PC-3 (cell line): ENCODE measurements at places on chromosomes 7 and 10. TPM values are rescaled to one million over a fixed set of nuclear protein-coding genes. Genes with fewer than 3 reads are reported as not detected.

DNA sequence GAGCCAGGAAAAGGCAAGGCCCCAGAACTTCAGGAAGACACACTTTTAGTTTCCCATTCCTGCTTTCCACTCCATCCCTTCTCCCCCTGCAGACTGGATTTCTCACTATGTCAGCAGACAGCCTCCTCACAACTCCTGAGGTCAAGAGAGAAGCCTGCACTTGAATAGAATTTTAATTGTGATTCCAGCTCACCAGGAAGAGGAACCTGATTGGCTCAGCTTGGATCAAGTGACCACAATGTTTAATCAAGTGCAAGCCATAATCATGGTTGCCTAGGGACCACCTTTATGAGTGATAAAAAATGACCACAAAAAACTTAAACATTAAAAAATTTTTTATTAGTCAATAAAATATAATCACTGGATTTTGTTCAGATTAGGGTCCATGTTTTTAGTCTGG lies 244.7 kb upstream of the RHOBTB1 start:
- peak; percentile 16 for DNase-seq

- DNase-seq, result no peak
Observed at GRCh38 chr7:2192831-2193534, 39.8 kb downstream of the MAD1L1 start.

DNA sequence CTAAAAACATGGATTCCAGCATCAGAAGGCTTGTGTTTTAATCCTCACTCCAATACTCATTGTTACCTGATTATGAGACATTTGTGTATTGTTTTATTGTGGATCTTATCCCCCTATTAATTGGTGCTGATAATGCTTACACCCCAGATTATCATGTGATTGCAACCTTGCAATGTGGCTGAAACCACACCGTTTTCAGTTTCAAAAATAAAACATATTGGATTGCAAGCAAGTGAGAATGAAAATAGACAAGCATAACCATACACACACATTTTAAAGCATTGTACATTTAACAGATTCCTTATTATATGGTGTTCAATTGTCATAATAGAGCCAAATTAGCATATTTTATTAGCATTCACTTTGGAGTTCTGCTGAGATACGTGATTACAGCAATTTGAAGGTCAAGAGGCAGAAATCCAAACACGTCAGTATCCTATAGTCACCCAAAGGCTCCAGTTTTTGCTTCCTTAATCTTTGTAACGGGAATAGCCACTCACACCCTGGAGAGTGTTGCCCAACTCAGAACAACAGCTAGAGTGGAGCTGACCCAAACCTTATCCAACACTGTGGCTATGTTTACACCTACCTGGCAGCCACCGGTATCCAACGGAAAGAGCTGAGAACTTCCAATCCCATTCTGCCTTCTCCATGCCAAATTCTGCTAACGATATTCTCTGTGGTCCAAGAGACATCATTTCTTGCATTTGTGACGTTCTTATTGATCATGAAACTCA lies 317.1 kb upstream of the KLF6 start:
- DNase-seq, result no peak

MRLN gene
- total RNA-seq, result not detected in 2 replicates

PRSS37 gene
- total RNA-seq, result not detected in 2 replicates

GRM3 gene
- not detected in 2 replicates for total RNA-seq

DNA sequence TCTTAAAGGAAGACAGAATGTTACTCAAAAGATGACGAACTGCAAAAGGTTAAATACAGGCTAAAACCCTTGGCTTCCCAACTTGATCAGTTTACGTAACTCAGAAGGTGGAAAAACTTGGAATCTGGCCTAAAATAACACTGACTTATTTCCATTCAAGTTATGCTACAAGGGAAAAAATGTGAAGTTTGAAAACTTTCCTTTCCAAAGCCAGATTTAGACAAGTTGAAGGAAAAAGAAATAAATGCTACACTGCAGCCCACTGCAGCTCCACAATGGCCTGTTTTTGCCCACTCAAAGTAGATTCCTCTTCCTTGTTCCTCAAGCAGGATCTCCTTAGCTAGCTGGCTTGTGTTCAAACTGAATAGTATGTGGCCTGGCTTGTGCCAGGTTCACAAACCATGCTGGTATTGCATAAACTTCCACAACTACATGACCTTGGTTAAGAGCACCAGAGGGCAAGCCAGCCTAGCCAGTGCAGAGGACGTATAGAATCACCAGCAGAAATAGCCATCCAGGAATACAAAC lies 166.2 kb downstream of the CPEB3 start:
- DNase-seq, result peak; percentile 83

DNA sequence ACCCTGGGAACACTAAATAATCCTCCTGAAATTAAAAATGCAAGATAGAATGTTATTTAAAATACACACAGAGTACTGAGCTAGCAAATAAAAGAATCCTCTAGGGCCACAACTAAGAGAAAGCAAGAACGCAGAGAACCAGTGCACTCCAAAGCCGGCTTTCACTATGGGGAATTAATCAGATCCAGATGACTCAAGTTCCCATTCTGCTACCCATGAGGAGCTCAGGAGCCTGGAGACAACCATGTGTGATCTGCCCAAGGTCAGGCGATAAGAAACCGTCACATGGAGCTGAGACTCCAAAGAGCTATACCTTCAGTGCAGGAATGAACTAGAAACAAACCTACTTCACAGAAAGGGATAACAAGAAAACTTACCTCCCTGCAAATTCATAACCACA lies 19.5 kb upstream of the CYREN start:
- no peak for DNase-seq

GRCh38 chr10:103800789-103801540 lies 54.4 kb downstream of the SH3PXD2A start:
- DNase-seq, result peak; percentile 75

LRRC18 gene
- not detected in 2 replicates for total RNA-seq

DNA sequence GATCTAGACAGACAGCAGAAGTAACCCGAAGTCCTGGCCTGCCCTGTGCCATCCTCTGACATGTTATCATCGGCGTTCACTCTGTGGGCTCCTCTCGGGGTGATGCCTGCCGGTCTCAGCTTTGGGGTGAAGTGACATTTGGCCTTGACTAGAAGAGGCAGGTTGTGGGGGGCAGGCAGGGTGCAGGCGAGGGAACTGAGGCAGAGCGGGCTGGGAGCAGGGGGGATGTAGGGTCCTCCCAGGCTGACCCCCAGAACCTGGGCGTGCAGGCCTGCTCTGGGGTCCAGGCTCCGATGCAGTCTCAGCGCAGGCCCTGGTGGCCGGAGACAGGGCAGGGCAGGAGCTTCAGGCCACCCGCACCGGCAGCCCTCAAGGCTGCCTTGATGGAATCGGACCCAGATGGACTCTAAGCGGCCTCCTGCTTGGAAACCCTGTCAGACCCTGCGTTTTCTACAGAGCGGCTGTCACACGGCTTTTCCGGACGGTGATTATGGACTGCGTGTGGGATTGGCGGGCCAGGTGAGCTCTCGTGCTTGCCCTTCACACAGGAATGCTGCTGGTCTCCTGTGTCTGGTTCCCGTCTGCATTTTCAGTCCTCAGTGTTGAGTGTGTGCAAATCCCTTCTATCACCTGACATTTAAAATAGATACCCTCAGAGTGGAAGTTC lies 842 bp upstream of the JAKMIP3 start:
- no peak for DNase-seq

GRCh38 chr7:138286846-138287245 lies 173.2 kb upstream of the TRIM24 start:
- DNase-seq, result no peak

SPDYE9 gene
- not detected in 2 replicates for total RNA-seq

GRCh38 chr7:148901178-148901577 lies 17.1 kb upstream of the EZH2 start:
- no peak for DNase-seq

DNA sequence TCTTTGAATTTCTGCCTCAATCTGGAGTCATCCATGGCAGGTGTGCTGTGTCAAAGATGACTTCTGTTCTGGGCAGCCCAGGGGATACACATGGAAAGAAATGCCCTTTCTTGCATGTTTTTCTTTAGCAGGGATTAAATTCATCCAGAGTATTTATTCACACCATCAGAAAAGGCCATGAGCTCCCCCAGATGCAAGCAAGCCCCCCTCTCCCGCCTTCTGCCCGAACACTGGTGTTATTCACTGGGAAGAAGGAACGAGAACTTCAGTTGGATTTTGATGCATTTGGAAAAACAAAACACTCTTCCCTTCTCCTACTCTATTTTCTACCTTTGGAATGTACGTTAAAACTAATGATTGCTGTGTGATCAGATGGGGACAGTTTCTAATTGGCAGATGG lies 1.4 kb downstream of the PLPP4 start:
- no peak for DNase-seq

NFE2L3 gene
- total RNA-seq, result 40.0 and 45.2 TPM in 2 replicates

GRCh38 chr7:41695661-41696322 lies 7.1 kb downstream of the INHBA start:
- DNase-seq, result no peak

ADAM22 gene
- 4.4 and 5.9 TPM in 2 replicates for total RNA-seq

DNA sequence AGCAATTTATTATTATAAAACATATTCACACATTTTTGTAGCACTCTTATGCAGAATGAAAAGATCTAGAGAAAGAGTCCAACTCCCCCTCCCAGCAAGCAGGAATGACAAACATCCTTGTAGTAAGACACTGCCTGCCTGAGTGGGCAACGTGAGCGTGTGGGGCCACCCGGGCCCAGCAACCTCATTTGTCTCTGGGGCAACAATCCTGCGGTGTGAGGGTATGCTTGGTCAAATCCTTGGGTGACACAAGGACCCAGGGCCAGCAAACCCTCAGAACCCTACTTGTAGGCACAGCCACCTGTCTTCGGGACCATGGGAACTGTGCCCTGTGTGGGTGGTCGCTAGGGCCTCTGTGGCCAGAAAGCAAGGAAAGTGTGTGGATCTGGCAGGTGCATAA lies 10.7 kb downstream of the RHEB start:
- no peak for DNase-seq

- DNase-seq, result no peak
Observed at GRCh38 chr7:22659741-22660140, 67.3 kb upstream of the IL6 start.

- no peak for DNase-seq
Observed at GRCh38 chr7:101550641-101551541, 78.2 kb downstream of the MYL10 start.

GRCh38 chr10:9254353-9254752 lies 1199.9 kb downstream of the GATA3 start:
- no peak for DNase-seq

DNA sequence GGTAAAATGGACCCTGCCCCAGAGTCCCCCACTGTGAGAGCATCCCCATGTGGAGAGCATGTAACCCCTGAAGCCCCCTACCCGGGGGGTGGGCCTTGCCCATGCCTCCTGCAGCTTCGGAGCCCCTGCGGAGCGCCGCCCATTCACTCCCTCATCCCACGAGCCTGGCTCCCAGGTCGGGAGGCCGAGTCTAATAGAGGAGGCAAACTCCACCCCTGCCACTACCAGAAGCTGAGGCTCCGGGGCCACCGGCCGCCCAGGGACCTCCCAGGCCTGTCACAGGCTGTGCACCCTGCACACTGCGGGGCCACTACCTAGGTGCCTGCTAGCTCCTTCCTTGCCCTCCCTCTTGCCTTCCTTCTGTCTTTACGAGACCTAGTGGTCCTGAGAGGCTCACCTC lies 17.4 kb downstream of the WDR86 start:
- no peak for DNase-seq

ANKRD22 gene
- total RNA-seq, result 5.0 and 6.2 TPM in 2 replicates

DNA sequence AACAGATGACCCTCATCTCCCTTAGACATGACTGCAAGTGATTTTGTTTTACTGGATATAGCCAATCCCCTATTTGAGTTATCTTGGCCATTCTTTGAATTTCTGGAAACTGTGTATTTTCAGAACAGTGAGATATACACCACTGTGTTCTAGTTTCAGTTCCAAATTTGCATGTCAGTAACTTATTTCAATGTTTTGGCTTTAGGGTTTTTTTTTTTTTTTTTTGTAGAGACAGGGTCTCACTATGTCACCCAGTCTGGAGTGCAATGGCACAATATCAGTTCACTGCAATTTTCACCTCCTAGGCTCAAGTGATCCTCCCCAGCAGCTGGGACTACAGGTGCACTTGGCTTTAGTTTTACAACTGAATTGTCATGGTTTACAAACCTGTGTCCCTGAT lies 67.2 kb downstream of the ATAD1 start:
- DNase-seq, result no peak

- DNase-seq, result no peak
Observed at GRCh38 chr7:16187131-16187530, 234.2 kb downstream of the CRPPA start.

GRCh38 chr10:590721-591120 lies 98.7 kb downstream of the DIP2C start:
- no peak for DNase-seq

DNA sequence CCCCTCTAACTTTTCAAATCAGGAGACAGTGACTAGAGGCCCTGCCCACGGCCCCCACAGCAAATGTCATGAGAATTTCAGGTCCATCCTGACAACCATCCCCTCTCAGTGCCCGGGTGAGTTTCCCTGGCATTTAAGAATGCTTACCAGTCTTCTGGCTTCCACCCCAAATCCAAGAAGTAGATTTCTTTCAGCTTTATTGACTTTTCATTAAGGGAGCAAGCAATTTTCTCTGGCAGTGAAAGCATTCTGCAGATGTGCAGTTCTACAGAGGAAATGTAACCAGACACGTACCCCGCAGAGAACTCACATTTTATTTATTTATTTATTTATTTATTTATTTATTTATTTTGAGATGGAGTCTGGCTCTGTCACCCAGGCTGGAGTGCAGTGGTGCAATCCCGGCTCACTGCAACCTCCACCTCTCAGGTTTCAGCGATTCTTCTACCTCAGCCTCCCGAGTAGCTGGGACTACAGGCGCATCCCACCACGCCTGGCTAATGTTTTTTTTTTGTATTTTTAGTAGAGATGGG lies 120.9 kb upstream of the KCTD7 start:
- DNase-seq, result no peak

MYOZ1 gene
- 0.17 TPM in 1 of 2 replicates, not detected in the other for total RNA-seq

DNAJC12 gene
- 14.2 and 15.5 TPM in 2 replicates for total RNA-seq

DNA sequence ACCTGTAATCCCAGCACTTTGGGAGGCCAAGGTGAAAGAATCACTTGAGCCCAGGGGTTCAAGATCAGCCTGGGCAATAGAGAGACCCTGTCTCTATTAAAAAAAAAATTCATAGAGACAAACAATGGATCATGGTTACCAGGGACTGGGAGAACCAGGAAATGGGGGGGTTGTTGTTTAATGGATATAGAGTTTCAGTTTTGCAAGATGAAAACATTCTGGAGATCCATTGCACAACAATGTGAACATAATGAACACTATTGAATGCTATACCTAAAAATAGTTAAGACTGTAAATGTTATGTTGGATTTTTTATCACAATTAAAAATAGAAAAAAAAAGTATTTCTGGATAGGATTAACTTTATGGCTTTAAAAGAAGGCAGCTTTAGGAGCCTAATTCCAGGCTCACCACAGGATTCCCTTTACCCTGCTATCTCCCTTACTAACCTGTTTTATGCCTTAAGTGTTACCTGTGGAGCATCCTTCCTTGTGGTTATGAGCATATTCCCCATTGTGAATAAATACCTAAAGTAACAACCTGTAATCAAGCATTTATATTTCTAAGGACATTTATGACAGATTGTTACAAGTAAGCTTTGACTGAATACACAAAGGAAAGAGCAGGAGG lies 45.1 kb upstream of the SGCE start:
- peak; percentile 4 for DNase-seq

HTR5A gene
- not detected in 2 replicates for total RNA-seq
